ENCODE measurements at places on chromosomes 3 and 15.

DNA sequence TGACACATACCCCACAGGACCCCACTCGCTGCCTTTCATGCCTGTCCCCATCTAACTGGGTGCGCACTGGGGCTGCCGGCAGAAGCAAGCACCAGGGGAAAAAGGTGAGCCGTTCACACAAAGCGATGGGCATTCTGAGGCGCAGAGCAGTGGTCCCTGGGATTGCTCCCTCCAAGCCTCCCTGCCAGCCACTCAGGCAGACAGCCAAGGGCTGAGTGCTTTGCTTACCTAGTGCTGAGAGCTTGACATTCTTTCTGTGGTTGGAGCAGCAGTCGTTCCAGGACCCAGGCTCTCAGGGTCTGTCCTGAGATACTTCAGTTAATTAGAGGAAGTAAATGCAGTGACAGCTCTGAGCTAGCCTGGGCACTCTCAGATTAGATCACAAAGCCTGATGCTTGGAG is 5.7 kb downstream of the ESYT3 start:
- DNase-seq: no peak

- DNase-seq: no peak
These were observed 11.7 kb upstream of the PDCD6IP start for GRCh38 chr3:33786565-33787327.

DNA sequence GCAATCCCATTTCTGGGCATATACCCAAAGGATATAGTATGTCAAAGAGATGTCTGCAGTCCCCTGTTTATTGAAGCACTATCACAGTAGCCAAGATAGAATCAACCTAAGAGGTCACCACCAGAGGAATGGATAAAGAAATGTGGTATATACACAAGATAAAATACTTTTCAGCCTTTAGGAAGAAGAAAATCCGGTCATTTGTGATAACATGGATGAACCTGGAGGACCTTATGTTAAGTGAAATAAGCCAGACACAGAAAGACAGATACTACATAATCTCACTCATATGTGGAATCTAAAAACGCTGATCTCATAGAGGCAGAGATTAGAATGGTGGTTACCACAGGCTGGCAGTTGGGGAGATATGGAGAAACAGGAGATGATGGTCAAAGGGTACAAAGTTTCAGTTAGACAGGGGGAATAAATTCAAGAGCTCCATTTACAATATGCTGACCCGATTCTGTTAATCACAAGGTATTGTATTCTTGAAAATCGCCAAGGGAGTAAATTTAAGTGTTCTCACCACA is 195.8 kb downstream of the MTHFS start:
- DNase-seq: no peak

- no peak for DNase-seq
These were observed 60.0 kb downstream of the APBA2 start for GRCh38 chr15:28945626-28946230.

GRCh38 chr3:126355777-126356372 is 1.3 kb downstream of the KLF15 start:
- DNase-seq: no peak

DNA sequence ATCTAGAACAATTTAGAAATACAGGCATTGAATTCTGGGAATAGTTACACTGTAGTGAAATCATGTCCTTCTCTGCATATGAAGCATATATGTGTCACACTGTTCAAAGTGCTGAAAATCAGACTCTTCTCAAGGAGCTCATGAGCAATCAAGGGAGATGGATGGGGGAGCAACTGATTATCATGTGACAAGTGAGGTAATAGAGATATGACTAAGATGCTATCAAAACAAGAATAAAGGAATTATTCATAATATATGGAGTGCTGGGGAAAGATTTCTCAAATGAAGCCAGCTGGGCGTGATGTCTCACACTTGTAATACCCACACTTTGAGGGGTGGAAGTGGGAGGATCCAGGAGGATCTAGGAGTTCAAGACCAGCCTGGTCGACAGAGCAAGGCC is 74.9 kb upstream of the CHRNB4 start:
- DNase-seq: no peak
